ENCODE measurements at places on chromosomes 4 and X. TPM values are rescaled to one million over a fixed set of nuclear protein-coding genes. Genes with fewer than 3 reads are reported as not detected.

Gene TRAPPC11
- total RNA-seq, result 29.2 TPM

Gene MSMO1
- 51.7 TPM for total RNA-seq

Gene ZNF280C
- 2.1 TPM for total RNA-seq

Gene CSAG1
- not detected for total RNA-seq

Gene PDS5A
- 63.8 TPM for total RNA-seq

Gene PCDH19
- 0.96 TPM for total RNA-seq

Gene ZCCHC12
- total RNA-seq, result 0.37 TPM

Gene SLC39A8
- total RNA-seq, result 104 TPM

GRCh38 chr4:181420950-181421349 is 822.3 kb upstream of the TENM3 start:
- DNase-seq, result no peak

GRCh38 chr4:137293281-137293680 is 239.0 kb downstream of the PCDH18 start:
- DNase-seq, result no peak

- DNase-seq, result no peak
Measured at GRCh38 chr4:169142391-169142790, 128.4 kb downstream of the SH3RF1 start.

DNA sequence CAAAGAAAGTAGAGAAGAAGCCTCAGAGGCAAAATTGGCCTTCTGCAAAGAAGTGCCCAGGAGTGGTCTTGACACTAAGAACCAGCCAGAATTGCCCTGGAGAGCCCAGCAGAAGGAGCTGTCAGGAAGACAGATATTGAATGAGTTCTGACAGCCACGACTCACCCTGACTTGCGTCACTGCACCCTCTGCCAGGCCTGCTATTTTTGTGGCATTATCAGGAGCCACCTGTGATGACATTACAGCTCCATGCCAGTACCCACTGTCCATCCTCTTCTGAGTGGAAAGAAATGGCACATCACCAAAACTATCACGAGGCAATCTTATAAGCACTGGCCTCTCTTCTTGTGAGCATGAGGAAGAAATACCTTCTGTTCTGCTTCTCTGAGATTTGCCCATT is 67.7 kb downstream of the SMIM20 start:
- DNase-seq, result no peak

- DNase-seq, result no peak
Measured at GRCh38 chr4:32161392-32161791, 1441.2 kb downstream of the PCDH7 start.

GRCh38 chr4:158169931-158170690 is 2.7 kb downstream of the GASK1B start:
- no peak for DNase-seq

- DNase-seq, result no peak
Measured at GRCh38 chrX:153530411-153531129, 13.1 kb downstream of the ATP2B3 start.

- no peak for DNase-seq
Measured at GRCh38 chrX:150148749-150149672, 210.7 kb upstream of the EOLA2 start.

DNA sequence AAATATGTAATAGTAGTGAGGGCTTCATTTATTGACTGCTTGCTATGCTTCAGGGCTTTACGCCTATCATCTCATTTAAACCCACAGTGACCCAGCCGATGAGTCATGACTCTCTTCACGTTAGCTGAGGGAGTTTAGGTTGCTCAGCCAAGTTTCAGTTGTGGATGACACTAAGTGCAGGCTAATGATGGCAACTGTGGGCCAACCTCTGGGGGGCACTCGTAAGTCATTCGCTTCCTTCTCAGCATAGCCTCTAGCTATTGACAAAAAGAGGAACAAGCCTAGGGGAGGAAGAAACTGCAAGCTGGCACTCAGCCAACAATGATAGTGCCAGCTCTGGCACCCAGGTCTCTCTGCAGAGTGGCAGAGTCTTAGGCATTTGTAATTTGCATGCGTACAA is 325.0 kb downstream of the ARHGAP10 start:
- DNase-seq, result peak; percentile 58

DNA sequence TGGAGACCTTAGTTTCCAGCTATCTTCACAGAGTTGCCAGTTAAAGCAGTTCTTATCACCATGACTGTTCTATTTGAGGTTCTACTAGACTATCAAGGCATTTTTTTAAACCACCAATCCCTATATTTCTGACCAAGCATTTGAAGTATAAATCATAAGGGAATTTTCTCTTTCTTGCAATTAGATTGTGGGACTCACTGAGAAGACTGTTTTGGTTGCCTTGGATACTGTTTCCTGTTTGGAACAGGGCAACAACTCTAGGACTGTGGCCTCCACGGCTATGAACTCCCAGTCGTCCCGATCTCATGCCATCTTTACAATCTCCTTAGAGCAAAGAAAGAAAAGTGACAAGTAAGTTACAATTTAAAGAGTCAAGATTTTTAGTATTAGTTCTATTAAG is 11.8 kb downstream of the KIF4A start:
- DNase-seq, result no peak

DNA sequence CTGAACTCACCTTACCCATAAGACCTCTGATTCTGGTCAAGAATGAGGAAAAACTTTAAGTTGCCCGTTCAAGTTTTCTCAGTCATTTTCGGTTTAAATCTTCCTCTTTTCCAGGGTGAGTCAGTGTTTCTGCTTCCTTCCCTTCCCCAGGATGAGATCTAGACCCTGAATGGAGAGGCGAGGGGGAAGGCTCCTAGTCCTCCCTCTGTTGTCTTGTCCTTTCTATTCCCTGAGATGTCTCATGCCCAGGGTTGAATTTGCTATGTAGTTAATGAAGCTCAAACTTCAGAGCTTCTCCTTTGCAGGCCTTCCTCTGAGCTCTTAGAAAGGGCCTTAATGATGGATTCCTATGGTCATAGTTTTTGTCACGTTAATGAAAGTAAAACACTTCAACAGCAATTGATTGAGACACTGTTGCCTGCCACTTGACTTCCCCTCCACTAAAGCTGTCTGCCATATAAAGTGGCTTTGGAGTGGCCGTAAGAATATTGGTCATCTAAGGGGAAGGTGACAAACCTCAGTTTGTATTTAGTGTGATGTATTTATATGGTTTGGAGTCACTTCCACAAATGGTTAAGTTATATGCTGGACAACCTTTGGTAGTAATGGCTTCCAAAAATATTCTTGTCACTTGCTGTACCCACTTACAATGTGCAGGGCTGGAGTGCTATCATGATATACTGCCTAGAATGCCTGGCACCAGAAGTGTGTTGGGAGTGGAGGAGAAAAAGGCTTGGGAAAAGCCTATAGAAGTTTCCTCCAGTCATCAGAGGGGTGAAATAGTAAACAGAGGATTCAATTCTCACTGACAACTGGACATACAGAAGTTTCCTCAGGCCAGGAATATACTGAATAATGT is 24.3 kb upstream of the GPRIN3 start:
- DNase-seq, result no peak

GRCh38 chrX:31178769-31179125 is 106.9 kb upstream of the FTHL17 start:
- DNase-seq, result no peak

DNA sequence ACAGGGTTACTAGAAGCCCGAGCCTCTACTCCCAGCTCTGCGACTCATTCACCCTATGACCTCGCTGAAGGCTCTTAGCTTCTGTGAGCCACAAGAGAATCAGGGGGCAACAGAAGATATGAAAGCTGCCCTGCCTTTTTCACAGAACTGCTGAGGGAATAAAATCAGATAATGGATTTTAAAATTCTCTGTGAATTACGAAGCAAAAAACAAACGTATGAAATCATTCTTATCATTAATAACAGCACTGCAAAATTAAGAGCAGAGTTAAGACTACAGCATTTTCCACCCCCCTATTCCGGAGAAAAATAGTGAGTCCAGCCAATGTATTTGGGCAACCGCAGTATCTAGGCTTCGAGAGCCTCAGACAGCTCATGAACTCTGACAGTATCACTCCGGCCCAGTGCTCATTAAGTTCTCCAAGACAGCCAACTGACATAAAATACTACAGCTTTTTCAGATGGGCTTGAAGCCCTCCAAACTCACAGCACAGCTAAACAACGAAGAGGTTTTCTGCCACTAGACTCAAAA is 33.4 kb downstream of the AFAP1 start:
- no peak for DNase-seq

DNA sequence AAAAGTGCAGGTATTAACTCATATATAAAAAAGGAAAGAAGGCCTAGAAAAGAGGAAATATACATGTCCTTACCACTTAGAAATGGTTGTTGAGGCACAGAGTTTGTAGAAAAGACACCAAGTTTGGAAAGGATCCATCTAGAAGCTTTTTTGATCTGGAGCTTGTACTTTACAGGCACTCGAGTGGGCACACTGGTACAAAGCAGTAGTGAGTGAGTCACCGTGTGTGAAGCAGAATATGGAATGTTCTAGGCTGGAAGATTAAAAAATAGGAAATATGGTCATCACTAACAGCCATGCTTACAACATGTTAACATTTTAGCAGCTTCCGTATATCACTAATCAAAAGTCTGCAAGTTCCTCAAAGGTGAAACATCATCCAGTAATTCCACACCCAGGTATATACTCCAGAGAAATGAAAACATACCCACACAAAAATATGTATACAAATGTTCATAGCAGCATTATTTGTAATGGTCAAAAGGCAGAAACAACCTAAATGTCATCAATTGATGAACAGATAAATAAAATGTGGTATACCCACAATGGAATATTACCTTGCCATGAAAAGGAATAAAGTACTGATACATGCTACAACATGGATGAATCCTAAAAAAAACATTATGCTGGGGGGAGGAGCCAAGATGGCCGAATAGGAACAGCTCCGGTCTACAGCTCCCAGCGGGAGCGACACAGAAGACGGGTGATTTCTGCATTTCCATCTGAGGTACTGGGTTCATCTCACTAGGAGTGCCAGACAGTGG is 69.5 kb downstream of the FRYL start:
- no peak for DNase-seq

GRCh38 chr4:161206528-161207080 is 957.2 kb downstream of the FSTL5 start:
- DNase-seq, result no peak

- DNase-seq, result peak; percentile 49
Measured at GRCh38 chr4:129344058-129344457, 248.1 kb downstream of the C4orf33 start.

DNA sequence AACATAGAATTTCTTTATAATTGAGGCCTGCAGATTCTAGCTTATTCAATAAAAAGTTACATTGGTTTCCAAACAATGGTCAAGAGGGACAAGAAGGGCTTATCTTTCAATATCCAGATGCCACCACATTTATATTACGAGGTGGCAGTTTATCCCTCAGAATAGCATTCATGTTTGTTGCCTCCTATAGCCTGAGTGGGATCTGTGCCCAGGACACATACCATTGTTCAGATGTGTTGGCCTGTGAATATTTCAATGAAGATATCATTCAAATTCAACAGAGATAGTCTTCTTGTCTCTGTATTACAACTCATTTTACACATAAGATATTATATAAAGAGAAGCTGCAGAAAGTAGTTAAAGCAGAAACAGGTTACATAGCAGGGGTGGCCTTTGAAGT is 20.5 kb downstream of the GLRB start:
- no peak for DNase-seq

- no peak for DNase-seq
Measured at GRCh38 chr4:152281822-152282221, 254.1 kb downstream of the FBXW7 start.

- DNase-seq, result no peak
Measured at GRCh38 chrX:154603438-154604430, 15.3 kb downstream of the CTAG1B start.

- no peak for DNase-seq
Measured at GRCh38 chr4:40228497-40229365, 31.9 kb downstream of the RHOH start.

- no peak for DNase-seq
Measured at GRCh38 chrX:113048896-113049295, 208.3 kb upstream of the AMOT start.

- DNase-seq, result no peak
Measured at GRCh38 chr4:121980643-121981042, 28.8 kb upstream of the TRPC3 start.

DNA sequence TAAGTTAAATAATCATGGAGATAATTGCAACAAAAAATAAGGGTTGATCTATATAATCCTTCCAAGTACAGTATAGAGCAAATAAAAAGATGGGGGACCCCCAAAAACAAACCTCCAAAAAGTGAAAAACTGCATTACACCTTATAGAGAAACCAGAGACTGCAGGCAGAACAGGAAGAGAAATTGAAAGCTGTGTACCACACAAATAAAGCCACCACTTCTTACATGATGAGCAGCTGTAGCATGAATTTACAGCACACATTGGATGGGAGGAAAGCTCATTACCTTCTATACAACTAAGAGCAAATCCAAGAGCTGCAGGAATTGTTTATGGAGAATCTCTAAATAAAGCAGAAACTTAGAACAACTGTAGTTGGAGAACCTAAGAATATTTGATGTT is 152.4 kb upstream of the PDE5A start:
- DNase-seq, result no peak

DNA sequence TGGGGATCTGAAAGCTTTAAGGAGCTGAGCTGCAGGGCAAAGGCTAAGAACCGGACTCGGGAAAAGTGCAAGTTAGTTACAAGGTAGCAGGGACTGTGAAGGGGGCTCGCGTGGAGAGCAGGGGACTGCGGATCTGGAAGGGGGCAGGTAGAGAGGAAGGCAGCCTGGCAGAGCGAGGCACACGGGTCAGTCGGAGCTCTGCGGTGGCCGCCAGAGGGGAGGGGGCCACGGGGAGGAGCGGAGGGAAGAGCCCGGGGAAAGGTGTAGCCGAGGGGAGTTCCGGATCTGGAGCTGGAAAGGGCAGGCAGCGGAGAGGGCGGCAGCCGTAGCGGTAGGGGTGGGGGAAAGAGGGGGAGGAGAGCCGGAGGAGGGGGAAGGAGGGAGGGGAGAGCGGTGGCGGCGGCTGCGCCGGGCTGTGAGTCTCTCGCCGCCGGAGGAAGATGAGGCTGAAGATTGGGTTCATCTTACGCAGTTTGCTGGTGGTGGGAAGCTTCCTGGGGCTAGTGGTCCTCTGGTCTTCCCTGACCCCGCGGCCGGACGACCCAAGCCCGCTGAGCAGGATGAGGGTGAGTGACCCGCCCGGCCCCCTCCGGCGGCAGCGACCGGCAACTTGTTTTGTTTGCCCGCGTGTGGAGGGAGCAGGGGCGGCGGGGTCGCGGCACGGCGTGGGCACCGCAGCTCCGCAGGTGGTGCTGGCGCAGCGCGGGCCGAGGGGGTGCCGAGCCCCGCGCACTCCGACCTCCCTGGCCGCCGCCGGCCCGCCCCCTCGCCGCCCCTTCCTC is at the start of gene GALNT7:
Gene GALNT7, plus strand, starts transcription at position 416 of the 782 bp plus-strand sequence. Its CDS starts 25 bp downstream, at position 441.
- DNase-seq, result peak; percentile 85

GRCh38 chrX:113980953-113981352 is 602.9 kb upstream of the HTR2C start:
- no peak for DNase-seq
